Stimulated activated CD4-positive, alpha-beta T cell treated with anti-CD3 and anti-CD28 coated beads, Interleukin-1b, Interleukin-23, amount 100 ng/mL, for 48 hours (primary cell): ENCODE measurements at places on chromosomes 3 and 15.

DNA sequence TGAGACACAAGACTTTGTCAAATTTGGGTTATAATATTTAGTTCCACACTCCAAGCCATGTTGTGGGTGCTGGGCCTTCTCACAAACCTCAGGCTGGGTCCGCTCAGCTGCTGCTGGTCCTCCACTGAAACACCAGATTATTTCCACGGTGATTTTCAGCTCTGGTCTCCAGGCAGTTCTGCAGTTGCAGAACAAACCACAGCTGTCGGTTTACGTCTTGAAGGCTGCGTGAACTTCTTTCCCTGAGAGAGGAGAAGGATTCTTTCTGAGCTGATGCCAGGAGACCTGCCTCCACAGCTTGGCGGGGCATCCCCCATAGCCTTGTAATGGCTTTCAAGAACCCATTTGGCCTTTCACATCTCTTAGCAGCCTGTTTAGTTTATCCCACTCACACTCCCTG, 16.2 kb downstream of the GALNT15 start:
- no peak for DNase-seq

DNA sequence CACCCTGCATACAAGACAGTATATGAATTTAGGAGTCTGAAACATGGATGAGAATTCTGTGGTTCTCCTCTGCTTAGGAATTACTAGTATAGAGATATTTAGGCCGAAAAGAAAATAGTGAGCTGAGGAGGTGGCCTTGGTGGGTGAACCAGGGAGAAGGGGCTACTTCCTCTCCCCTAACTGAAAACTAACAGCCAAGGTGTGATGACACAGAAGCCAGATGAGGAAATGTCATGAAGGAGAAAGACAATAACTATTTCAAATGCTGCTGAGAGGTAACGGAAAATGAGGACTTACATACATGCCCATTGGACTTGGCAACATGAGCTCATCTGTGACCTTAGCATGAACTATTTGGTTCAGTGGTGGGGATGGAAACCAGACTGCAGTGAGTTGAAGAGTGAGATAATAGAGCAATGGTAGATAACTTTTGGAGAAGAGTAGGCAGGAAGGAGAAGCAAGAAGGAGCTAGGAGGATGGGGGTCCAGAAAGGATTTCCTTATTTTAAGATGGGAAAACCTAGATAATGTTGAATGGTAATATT, 114.4 kb upstream of the TSPAN3 start:
- DNase-seq: no peak

DNA sequence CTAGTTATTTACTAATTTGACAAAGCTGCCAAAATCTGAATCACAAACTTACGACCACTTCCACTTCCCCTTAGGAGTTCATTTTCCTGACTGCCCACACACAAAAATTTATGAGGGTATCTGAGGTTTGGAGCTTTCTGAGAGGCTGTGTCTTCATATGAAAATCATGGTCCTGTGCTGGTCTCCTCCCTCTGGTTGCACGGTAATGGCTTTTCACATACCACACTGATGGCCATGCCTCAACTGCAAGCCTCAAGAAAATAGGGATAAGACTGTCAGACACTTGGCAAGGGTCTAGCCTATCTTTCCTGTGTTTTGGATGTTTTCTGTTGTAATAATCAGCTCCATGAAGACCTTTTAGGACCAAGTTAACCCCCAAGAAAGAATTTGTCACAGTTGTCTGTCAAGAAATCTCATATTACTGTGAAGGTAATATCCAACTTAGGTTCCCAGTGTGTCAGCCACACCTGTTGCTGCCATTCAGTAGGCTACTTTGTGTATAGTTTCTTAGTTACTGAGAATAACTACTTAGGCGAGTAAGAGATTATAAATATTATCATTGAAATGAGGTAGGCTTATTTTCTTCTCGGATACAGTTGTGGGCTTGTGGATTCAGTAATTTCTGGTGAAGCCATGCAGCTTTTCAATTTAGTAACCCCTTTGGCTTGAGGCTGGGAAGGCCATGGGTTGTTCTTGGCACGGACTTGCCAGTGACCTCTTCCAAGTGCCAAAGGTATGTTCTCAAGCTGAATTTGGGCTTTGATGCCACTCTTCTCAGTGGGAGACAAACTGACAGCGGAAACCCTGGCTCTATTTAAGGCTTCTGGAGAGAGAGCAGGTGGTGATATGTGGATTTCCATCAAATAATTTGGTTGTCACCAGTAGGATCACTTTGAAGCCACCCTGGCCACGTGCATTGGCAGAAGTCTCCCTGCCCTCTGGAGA, 101.1 kb downstream of the RYR3 start:
- DNase-seq: no peak

DNA sequence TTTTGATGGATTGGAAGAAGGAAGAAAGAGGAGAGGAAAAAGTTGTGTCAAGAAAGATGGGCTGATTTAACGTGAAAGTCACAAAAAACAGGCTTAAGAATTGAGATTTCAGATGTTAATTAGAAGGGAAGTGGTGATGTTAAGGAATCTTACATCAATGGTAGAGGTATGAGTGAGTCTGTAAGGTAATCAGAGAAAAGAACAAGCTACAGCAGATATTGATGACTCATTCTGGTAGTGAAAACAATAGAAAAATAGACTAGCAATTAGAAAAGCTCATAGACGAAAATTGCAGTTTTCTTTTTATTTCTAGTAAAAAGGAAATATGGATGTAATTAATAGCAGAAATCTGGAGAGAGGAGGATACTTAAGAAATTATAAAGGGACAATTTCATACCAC, 559.6 kb downstream of the MCTP2 start:
- DNase-seq: no peak

DNA sequence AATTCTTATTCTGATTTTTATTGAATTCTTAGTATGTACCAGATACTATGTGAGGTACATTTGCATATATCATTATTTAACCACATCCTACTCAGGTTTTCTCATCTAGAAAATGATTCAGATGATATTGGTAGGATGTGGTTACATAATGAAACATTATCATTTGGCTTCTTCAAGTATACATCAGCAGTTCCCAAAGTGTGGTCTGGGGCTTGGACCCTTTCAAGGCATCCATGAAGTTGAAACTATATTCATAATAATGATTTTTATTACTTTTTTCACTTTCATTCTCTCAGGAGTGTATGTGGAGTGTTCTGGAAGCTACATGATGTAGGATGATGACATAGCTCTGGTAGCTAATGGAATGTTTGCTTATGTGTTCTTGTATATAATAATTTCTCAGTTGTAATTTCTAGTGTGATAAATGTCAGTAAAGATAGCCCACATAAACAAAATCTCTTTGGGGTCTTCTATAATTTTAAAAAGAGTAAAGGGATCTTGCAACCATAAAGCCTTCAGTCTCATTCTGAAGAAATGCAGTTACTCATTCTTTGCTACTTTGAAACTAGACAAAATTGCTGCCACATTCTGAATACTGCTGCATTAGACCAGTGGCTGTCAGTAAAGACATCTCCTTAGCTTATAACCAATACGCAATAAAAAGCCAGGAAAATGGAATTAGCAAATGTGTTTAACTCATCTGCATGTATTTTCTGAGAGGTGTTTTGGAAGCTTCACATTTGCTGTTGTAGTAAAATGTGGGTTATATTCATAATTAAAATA, 95.8 kb downstream of the PPARG start:
- DNase-seq: peak; percentile 5

DNA sequence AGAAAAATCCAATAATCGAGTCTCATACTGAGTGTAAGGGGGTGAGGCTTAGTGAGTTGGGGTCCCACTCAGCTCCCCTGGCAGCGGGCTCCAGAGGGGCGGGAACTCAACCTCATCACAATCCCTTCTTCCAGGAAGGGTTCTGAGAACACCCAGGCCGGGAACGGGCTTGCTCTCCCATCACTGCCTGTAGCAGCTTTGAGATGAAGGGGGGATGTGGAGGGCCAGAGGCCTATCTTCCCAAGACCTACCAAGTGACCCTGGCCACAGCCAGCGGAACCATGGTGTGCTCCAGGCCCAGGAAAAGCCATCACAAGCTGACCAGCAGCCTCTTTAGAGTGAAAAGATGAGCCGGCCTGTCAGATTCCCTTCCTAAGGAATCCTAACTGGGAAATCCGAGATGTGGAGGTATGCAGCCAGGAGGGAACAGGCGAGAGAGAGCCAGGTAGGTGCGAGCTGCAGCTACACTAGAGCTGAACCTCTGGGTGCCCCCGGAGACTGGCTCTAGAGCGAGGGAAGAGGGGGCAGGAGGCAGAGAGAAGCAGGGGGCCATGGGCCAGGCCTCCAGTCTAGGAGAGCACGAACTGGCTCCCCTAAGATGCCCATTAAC, 18.5 kb downstream of the GRAMD2A start:
- DNase-seq: no peak

DNA sequence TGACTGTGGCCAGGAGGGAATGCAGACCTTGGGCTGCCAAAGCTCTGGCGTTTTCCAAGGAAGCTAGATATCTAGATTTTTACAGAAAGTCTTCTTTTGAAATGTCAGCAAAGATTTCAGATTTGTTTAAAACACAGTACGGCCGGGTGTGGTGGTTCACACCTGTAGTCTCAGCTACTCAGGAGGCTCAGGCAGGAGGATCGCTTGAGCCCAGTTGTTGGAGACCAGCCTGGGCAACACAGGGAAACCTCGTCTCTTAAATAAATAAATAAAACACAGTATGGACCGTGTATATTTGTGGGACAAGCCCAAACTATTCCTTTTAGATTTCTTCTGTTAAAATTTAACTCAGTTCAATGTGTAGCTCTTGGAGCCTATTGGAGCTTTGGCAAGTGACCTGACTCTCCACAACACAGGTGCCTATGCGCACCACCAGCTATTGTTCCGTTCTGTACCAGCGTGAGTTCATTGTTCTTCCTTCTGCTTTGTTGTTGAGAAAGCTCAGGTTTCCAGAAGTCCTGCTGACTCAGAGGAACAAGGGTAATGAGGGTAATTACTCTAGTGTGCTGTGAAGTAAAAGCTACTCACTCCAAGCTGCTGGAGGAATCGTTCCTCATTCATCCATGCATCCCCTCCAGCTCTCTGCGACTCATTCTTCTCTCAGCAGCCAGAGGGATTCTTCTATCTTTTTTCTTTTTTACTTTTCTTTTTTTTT, 73.1 kb upstream of the SLC6A6 start:
- no peak for DNase-seq

DNA sequence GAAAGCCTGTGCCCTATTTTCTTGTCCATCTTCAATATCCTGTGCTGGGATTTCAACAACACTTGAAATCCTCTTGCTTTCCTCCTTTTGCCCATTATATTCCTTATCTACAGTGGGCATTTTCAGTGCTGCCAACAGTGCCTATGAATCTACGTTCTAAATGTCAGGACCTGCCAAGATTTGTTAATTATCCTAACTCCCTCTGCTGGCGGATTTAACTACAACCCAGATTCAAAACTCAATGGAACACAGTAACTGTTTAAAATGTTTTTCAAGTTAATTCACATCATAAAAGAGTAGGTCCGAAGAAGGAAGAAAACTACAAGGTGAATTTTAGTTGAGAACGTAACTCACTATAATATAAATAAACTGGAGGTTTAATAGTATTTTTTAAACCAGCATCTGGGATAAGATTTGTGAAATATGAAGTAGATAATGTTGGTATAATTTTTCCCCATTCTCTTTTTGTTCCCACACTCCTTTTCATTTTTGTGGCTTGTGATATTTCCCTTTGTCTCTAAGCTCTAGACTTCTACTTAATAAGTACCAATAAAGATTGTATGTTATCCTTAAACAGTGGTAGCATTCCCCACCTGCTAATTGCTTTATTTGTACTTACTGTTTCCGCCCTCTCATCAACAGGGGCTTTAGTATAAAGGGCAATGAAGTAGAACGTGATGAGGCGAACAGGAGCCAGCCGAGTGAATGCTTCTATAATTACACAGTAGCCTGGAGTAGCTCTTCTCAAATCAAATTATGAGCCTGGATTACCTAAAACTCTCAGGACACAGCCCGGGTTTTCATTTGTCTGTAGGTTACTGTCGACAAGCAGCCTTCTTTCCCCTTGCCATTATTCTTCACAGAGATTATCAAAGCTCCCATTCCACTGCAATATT, 302.5 kb upstream of the ATP11B start:
- no peak for DNase-seq

DNA sequence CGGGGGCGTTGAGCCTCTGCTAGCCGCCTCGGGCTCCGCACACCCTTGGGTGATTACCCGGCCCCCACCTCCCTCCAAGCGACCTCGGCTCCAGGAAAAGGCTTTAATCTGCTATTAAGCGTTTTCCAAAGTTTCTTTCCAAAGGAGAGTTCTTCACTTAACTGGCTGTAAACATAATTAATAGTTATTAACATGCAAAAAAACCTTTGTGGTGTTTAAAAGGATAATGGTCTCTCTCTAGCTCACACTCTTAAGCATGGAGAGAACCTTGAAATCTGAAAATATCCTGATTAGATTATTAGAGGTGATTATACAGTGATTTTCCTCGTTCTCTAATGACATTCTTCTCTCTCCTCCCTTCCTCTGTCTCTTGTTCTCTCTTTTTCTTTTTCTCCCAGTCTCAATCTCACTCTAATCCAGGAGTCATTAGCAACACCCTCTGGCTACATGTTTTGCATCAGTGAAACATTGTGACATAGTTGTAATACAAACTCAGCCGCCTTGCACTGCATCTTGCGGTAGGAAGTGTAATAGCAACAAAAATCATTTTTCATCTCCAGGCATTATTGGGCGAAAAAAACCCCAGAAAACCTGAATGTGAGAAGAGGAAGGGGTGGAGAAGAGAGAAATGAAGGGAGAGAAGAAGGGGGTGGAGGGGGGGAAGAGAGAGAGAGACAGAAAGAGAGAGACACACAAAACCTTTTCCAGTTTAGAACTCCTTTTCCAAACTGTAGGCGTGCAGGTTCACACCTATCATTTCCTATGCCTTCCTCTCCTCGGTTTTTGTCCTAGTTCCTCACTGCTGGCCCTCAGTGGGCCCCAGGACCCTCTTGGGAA, 24.4 kb downstream of the NR2F2 start:
- no peak for DNase-seq

DNA sequence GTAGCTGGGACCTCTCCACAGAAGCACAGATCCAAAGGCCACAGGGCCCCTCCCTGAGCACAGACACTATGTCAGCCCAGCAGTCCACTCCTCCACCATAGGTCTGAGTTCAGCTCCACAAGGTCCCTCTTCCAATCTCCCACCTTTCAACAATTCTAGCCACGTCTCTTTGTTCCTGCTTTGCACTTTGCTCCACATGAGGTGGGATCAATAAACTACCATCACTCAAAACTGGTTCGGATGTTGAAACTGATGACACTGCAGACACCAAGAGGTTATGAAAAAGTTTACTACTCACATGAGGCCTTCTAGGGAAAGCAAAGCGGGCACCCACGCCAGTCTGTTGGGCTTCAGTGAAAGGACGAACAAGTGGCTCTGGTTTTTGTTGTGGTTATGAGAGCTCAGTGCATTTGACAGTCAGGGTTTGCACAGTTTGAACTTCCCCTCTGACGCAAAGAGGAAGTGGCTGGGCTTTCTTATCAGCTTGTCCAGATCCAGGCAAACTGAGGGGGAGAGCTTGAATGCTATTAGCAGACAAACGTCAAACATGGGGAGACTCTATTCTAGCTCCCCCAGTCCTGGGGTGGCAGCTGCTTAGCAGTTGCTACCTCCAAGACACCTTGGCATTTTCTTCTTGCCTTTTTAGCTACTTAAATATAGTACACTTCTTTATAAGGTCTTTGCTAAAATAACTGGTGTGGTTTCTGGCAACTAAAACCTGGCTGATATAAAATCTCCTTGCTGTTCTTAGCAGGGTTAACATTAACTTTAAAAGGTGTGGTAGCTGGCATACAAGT, 37.8 kb downstream of the ZNF445 start:
- peak; percentile 85 for DNase-seq
